ENCODE measurements at places on chromosomes 6 and 20. TPM values are rescaled to one million over a fixed set of nuclear protein-coding genes. Genes with fewer than 3 reads are reported as not detected.

GRCh38 chr6:156801712-156802111 is 24.5 kb downstream of the ARID1B start:
- DNase-seq = no peak

DNA sequence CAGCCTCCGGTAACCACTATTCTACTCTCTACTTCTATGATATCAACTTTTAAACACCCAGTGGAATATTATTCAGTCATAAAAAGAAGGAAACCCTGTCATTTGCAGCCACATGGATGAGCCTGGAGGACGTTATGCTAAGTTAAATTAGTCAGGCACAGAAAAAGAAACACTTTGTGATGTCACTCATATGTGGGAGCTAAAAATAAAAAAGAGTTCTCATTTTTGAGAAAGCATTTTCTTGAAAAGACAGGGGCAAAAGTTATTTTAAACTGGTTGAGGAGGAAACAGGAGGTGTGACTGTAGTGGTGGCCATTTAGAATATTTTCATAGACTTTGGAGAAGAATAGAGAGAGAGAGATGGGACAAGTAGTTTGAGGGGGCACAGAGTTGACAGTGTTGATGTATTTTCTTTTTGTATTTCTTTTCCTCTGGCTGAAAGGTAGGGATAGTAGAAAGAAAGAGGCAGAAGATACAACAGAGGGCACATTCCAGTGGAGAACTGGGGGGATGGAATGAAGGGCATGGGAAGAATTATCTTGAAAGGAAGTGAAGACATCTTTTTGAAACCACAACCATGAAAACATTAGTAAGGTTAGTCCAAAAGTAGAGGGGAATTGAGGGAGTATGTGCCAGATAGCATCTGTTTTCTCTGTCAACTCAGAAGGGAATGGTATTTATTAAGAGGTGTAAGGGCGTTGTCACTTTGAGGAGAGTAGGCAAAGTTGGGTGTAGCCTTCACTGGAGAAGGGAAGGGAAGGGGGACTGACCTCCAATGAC is 181.3 kb upstream of the GMDS start:
- no peak for DNase-seq

DNA sequence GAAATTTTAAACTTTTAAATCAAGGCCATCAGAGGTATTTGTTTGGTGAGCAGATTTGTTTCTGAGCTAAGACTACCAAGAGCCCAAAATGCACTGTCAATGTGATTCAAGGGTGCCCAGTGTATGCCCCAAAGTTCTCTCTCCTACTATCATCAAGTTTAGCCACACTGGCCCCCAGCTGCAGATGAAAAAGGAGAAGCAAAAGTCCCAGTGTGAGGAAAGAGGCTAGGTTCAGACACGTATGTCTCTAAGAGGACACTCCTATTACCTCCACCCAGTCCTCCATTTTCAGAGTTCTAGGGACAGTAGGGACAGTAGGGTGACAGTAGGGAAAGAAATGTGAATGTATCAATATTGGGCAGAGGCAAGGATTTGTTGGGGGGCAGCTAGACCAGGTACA is 230.8 kb downstream of the CD83 start:
- DNase-seq = no peak

GRCh38 chr6:140601021-140601808 is 1226.8 kb upstream of the CITED2 start:
- no peak for DNase-seq

NQO2 gene
- 9.1 TPM for total RNA-seq

SIRT5 gene
- 15.2 TPM for total RNA-seq

DNA sequence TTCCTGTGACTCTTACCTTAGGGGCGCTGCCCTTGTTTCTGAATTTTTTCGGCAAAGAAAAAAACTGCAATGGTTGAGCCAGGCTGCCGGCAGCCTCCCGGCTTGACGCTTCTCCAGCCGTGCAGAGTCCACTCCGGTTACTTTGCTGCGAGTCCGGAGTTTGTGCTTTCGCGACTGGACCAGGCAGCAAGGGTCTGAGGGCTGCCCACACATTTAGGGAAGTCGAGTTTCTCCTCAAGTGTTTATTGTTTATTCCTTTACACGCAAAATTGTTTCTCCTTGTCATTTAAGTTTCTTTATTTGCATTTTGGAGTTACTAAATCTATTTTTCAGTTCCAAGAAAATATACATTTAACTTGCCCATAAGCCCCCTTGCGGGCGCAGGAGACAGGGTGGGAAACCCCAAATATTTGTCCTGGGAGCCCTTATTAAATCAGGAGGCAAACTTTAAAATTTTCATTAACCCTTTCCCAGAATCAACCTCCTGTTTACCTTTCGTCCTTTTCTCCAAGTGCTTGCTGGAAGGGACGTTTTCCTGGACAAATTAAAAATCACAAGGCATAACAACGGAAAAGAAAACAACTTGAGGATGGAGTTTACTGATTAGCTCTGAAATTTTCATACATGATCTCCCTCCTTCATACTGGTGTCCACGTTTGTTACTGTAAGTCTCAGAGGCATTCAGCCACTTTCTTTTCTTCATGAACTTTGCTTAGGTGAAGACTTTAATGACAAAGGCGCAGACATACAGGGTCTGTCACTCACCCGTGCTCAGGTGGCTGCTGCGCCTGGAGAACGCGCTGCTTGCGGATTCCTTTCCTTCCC is 1.7 kb upstream of the PDE10A start:
- no peak for DNase-seq

IL17F gene
- not detected for total RNA-seq

- DNase-seq = no peak
Measured at GRCh38 chr6:168171673-168172353, 92.8 kb upstream of the FRMD1 start.

TNFRSF6B gene
- total RNA-seq = 2.5 TPM

SEL1L2 gene
- not detected for total RNA-seq

DNA sequence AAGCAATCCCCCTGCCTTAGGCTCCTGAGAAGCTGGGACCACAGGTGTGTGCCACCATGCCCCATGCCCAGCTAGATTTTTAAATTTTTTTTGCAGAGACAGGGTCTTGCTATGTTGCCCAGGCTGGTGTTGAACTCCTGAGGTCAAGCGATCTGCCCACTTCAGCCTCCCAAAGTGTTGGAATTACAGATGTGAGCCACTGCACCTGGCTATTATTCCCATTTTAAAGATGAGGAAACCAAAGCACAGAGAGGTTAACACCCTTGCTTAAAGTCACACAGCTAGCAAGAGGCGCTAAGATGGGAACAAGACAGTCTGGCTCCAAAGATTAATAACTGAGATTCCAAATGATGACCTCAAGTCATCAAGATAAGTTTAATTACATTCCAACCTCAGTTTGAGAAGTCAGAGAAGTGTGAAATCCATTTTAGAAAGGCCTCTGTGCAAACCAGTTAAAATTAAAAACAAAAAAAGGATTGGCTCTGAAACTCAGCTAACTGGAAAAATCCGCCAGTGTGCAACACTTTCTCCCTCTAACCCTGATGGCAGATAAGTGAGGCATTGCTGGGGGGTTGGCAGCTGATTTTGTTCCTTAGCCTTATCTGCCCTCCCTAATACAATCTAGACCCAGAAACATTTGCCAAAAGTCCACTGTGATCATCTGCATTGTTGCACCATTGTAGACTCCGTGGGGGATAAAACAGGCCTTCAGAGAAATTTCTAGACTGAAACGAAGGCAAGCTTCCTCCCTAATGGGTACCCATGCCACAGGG is 55.5 kb downstream of the CPNE5 start:
- no peak for DNase-seq

- peak; percentile 89 for DNase-seq
Measured at GRCh38 chr20:4813076-4813862, 91.6 kb downstream of the PRND start.

GRCh38 chr6:105917038-105917695 is 169.0 kb upstream of the PRDM1 start:
- no peak for DNase-seq

SLC2A10 gene
- total RNA-seq = not detected

ZBTB2 gene
- total RNA-seq = 27.4 TPM

RXRB gene
- total RNA-seq = 26.2 TPM

- DNase-seq = no peak
Measured at GRCh38 chr6:148501178-148501590, 158.5 kb downstream of the SASH1 start.

DNA sequence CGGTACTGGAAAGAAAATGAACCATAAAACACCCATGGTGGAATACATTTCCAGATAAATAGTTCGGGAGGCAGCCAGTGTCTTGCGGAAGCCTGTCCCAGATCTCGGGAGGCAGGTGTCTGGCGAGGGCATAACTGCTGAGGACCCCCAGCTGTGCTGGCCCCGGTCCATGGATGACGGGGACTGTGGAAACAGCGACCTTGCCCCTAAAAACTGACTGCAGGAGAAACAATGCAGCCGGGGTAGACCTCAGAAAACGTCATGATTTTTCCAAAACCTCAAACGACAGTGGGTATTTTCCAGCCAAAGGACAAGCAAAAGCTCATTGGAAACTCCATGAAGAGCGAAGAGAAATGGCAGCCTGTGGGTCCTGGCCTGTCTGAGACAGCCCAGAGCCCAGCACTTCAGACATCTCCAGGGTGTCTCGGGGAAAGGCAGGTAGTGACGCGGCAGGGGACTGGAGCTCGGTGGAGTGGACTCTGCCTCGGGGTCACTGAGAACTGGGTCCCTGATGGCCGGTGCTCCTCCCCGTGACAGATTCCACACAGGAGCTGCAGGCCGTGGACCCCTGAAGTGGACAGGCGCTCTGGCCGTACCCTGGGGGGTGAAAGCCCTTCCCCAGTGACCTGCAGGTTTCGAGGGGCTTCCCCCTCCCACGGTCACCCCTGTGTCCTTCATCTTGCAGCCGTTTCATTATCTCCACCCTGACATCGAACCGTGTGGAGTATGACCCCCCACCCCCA is 188.6 kb downstream of the SYNDIG1 start:
- no peak for DNase-seq

HUS1B gene
- 2.2 TPM for total RNA-seq

DNA sequence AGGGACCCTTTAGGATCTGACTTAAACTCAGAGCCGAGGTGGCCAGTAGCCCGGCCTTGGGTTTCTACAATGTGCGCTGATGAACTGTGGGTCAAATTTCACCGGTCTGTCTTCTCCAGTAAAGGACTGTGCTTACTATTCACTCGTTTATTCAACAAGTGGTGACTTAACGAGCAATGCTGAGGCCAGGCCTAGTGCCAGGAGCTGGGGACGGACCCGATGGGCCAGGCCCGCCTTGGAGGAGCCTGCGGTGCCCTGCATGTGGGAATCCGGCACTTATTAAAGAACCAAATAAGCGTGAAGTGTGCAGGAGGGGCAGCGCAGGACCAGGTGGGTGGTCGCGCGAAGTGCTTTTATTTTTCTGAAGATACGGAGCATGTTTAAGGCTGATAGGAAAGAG is 24.0 kb downstream of the CTCFL start:
- DNase-seq = no peak

GRCh38 chr20:47150403-47151152 is 205.9 kb downstream of the ZMYND8 start:
- peak; percentile 81 for DNase-seq

DNA sequence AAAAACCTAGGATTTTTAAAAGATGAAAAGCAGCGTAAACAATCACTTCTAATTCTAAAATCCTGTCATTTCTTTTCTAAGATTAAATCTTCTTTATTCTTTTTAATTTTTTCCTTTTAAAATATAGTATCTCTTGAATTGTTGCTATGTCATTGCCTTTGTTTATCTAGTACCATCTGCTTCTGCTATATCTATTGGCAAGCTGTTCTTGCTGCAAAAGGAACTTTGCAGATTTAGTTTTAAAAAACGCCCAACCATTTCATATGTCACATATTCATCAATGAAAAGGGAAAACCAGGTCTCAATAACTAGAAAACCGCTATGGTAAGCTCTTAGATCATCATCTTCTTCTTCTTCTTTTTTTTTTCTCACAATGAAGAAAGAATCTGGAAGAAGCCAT is 11.5 kb upstream of the EEF1A1 start:
- no peak for DNase-seq

DNA sequence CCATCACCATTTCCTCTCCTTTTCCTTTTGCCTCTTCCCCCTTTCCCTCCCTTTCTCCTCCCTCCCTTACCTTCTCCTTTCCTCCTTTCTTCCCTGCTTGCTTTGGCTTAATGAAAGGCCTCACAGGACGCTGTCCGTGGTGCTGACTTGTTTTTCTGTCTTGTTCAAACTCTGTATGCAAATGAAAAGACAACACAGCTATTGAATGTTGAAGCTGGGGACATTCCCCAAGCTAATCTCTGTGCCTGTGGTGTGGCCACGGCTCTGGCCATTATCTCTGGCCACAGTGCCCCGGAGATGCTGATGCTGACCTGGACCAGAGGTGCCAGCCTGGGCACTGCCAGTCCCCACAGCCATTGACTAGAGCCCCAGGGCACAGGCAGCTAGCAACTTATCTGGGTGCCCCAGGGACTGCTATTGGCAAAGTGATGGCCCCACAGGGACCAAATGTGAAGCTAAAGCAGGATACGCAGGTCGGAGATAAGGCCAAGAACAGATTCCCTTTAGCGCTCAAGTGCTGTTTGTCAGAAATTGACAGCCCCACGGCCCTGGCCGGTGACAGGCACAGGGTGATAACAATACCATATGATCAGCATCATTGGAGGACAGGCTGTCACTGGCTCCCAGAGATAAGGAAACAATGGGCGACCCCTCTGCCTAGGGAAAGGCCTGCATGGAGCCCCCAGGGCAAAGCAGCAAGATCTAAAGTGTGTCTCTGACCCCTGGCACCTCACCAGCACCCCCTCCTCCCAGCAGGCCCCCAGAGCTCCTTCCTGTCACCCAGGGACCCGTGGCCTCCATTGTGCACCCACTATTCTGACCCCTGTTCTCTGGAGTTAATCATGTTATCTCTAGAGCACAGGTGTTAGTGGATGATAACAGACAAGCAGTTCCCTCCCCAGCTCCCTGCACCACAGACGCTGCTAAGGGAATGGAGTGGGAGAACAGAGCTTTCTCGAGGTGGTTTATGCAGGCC is 31.6 kb upstream of the SLC32A1 start:
- peak; percentile 80 for DNase-seq

DNA sequence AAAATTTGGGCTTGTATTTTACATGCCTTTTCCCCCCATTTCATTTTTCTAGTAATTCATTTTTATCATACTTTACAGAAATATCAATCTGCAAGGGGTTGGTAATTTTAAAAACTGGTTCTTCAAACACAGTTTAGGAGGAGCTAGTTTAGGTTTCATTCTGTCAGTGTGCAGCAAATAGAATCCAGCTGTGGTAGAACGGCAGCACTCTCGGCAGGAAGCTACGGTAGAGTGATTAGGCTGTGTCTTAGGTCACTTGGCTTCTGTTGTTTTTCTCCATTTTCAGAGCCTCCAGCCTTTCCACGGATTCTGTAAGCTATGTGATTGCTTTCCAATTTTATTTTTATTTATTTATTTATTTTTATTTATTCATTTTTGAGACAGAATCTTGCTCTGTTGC is 32.7 kb downstream of the TLDC2 start:
- peak; percentile 21 for DNase-seq

CRIP3 gene
- total RNA-seq = 55.0 TPM

GRCh38 chr6:118394106-118394505 is 154.0 kb upstream of the PLN start:
- DNase-seq = no peak

- DNase-seq = no peak
Measured at GRCh38 chr6:100465701-100466409, 1.1 kb upstream of the SIM1 start.

Measured in Karpas-422 (cell line).